ENCODE measurements at places on chromosomes 2 and 18. TPM values are rescaled to one million over a fixed set of nuclear protein-coding genes. Genes with fewer than 3 reads are reported as not detected.

DNA sequence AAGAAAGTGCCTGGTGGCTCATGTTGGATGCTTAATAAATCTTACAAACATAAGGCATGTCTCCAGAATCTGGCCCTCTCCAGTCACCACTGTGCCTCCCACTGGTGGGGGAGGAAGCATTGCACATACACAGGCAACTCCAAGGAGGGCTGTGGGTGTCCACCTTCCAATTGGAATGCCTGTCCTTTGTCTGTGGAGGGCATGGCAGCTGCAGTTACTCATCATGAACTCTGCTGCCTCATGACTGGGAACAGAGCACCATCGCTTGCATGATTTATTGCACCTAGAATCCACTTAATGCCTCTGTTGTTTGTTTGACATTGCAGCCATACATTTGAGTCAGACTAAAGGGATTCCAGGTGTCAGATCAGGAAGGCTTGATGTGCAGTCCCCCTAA is 278.9 kb downstream of the PRKCE start:
- no peak for DNase-seq

- no peak for DNase-seq
Measured at GRCh38 chr18:25074925-25075324, 277.0 kb downstream of the ZNF521 start.

- peak; percentile 24 for DNase-seq
Measured at GRCh38 chr18:13240060-13240725, 21.6 kb downstream of the LDLRAD4 start.

Gene KANSL1L
- 40.3 TPM for total RNA-seq

GRCh38 chr2:186675380-186675779 is 18.5 kb upstream of the FAM171B start:
- DNase-seq, result no peak

DNA sequence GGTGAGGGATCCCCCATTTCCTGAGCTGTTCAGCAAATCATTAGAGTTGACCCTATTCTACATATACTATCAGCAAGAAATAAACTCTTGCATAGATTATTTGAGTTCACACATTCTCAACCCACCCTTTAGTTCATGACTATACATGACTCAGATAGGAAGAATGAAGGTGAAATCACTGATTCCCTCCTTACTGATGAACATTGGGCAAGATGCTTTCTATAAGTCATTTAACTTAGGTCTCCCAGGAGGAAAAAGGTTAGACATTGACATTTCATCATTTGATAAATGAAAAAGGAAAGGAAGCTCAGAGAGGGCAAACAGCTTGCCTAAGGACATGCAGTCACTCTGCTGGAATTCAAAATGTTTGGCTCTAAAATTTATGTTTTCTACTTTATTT is 408.0 kb downstream of the TMEM182 start:
- DNase-seq, result no peak

Gene DNAH7
- total RNA-seq, result 7.2 TPM

Gene CROCC2
- total RNA-seq, result not detected

DNA sequence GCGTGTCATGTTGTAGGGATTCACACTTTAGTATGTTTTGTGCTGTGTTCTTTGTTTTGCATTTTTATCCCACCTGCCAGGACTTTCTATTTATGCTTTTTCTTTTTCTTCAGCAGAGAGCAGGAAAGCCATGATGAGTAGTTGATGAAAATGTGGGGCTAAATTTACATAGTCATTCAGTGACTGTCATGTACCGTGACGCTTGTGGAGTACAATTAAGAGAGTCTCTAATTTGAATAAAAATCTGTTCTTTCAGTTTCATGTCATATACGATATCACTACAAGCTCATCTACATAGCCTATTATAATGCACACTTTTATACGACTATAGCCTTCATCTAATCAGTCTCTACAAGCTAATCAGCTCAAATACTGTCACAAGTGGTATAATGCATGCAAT is 112.7 kb upstream of the SPATS2L start:
- no peak for DNase-seq

- no peak for DNase-seq
Measured at GRCh38 chr2:183488421-183488820, 364.2 kb downstream of the NUP35 start.

Gene MAP3K19
- not detected for total RNA-seq

DNA sequence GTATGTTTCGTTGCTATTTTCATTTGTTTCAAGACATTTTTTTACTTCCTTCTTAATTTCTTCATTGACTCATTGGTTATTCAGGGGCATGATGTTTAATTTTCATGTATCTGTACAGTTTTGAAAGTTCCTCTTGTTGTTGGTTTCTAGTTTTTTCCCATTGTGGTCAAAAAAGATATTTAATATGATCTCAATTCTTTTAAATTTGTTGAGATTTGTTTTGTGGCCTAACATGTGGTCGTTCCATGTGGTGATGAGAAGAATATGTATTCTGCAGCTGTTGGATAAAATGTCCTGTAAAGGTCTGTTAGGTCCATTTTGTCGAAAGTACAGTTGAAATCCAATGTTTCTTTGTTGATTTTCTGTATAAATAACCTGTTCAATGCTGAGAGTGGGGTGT is 110.3 kb upstream of the MAP4K4 start:
- DNase-seq, result no peak

- no peak for DNase-seq
Measured at GRCh38 chr2:165957030-165957675, 3.6 kb upstream of the TTC21B start.

Gene GCFC2
- total RNA-seq, result 36.1 TPM

DNA sequence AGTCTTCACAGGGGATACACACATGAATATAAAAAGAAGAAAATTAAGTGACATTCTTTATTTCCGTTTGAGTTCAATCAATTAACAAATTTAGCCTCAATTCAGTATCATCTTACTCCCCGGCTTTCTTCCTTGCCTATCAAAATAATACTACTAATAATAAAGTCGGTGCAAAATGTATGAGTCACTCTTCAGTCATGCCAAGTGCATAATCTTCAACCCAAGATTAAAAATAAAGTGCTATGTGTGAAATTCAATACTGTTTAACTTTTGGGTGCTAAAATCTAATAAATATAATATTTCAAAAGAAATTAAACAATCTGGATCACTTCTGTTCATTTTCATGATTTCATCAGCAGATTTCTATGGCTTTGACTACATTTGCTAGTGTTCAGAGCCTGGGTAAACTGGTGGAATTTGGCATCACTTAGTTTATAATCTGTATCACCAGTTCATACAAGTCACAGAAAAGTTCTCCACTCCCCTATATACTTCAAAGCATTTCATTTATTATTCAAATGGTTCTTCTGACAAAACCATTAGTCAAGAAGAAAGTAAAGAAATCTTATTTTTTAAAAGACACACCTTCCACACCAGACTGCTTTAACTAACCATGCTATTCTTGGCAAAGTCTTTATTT is 183.6 kb downstream of the THADA start:
- DNase-seq, result no peak

DNA sequence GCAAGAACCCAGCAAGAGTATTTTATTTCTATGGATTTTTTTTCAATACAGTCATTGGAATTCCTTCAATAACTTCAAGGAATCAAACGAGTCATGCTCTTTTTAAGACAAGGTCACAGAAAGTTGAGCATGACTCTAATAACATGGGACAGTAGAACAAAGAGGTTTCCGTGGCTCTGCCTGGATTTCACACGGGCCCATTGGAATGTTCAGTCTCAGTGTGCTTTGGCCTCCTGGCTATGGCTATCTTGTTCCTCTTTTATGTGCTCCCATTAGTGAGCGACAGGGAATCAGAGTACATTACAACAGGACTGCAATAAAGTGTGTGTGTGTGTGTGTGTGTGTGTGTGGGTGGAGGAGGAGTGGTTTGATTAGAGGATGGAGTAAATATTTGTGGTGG is 312.4 kb downstream of the DCC start:
- no peak for DNase-seq

DNA sequence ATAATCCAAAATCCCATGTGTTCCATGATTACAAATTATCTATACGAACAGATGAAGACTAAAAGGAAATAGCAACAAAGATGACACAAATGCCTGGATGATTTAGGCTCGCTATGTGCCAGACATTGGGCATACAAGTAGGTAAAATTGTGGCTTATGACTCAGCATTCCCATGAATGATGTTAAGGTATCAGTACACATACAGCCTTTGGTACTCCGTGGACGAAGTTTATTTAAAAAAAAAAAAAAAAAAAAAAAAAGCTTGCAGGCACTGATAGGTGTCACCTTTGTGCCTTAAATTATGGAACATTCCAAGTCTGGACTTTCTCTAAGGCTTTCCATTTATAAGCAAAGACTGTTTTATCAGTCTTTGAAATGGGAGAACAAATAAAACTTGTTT is 2.7 kb downstream of the CHAC2 start:
- no peak for DNase-seq

- no peak for DNase-seq
Measured at GRCh38 chr2:101725515-101726192, 28.1 kb downstream of the MAP4K4 start.

Gene NOSTRIN
- 73.7 TPM for total RNA-seq
